ENCODE measurements at places on chromosomes 4 and X.

DNA sequence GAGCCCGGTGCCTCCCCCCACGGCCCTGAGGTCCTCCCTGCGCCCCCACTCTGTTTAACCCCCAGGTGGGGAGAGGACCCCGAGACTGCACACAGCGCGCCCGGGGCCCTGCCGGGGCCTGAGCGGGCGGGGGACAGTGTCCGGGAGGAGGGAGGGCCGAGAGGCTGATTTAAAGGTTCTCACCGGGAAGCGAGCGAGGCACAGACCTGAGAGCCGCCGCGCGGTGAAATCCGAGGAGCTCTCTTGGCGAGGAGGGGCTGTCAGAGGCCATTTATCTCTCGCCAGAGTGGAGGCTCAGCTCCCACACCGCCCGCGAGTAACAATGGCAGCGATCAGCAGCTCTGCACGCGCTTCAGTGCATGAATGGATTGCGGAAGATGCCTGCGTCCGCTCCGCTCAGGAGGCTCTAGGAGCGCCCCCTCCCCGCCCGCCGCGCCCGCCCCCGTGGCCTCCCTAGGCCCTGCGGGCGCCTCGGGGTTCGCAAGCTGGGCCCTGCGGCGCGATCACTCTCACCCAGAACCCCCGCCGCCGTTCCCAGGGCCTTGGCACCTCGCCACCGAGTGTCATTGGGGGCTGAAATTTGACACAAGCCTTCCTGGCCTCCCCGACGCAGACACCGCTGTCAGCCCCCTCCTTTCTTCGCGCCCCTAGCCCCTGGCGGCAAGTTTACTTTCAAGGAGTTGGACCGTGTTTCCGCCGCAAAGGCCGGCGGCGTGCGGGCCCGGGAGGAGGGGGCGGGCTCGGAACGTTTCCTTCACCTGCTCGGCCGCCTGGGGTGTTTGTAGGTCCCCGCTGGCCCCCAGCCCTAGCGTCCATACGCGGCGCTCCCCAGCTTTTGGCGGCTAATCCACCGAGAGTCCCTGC, 48.7 kb upstream of the BCOR start:
- DNase-seq, result no peak

DNA sequence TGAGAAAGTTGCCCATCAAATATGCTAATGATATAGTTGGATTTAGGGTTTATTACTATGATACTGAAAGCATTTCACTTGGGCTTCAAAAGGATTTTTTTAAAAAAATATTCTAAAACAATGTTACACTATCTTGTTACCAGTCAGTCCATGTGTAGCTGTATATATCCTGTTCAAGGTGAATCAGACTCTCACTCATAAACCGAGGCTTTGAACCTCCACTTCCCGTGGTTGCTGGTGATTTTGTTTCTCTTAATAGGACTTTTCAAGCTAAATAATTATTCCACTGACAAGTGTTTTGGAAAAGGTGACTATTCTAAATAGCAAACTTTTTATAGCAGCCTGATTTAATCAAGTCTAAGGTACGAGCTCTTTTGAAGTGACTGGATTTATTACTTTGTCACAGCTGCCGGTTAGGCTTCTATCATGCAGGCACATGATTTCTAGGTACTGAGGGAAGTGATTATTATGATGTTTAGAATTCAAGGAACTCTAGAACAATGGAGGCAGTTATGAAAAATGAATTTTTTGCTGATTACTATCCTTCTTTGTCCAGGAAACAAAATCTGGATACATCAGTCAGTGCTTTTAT, 287.7 kb downstream of the KCTD8 start:
- DNase-seq, result no peak

GRCh38 chr4:177131736-177132135, 177.9 kb upstream of the NEIL3 start:
- DNase-seq, result no peak

DNA sequence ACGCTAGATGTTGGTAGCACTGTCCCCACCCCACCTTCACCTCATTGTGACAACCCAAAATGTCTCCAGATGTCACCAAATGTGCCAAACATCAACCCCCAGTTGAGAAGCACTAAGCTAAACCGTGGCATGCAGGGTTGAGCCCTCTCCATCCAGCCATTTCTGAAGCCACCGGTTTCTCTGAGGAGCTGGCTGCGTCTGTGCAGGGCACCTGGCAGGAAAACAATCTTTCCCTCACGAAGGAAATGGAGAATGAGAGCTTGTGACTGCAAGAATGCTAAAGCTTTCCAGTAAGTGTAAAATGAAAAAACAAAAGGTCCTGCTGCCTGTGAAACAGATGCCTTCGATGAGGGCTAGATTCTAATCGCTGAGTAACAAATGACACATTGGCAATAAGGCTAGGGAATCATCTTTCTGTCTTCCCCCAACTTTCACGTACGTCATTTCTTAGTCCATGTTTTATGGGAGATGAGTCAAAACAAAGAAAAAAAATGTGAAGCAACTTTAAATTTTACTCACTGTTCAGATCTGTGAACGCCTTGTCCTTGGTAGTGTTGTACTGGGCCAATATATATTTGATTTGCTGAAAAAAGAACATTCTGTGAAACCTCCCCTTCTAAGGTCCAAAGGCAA, 59.9 kb downstream of the PROM1 start:
- DNase-seq, result no peak

DNA sequence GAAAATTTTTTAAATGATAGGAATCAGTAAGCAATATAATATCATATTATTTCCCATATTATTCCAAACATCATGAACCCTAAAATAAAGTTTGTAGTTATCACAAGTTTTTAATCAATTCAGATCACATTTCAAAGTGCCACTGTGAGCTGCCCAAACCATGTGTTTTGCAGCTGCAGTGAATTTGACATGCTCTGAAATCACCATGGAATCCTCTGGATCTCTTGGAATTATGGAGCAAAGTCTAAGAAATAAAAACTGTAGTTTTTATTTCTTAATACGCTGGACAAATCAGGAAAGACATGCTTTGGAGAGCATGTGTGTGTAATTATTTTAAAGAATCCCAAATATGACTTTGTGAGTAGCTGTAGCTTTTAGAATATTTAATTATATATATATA, 262.7 kb downstream of the ANKRD50 start:
- DNase-seq, result no peak

- DNase-seq, result no peak
These were observed 141.9 kb upstream of the ANXA3 start for GRCh38 chr4:78409612-78410202.

- no peak for DNase-seq
These were observed 10.7 kb upstream of the PCYT1B start for GRCh38 chrX:24657671-24658386.

GRCh38 chrX:52988985-52989917, 30.9 kb upstream of the FAM156A start:
- no peak for DNase-seq

DNA sequence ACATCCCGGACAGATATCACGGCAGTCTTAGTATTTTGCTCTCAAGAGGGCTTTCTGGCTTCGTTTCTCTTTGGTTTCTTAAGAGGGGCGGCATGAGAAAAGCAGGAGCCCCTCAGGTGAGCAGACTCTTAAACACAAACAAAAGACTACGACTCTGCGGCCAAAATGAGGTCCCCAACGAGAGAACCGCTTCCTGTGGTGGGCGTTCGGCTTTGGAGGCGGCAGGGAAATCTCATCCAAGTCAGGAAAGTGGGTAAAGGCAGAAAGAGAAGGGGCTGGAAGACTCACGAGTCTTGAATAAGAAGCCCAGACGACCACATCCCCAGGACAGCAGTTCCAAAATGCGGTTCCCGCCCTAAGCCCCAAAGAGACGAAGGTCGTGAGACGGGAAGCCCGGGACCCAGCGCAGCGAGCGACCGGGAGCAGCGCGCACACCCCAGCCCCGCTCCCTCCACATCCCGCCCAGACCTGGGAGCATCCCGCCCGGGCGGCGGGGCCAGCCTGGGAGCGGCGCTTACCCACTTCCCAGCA, 409 bp downstream of the UGDH start:
- DNase-seq, result no peak

DNA sequence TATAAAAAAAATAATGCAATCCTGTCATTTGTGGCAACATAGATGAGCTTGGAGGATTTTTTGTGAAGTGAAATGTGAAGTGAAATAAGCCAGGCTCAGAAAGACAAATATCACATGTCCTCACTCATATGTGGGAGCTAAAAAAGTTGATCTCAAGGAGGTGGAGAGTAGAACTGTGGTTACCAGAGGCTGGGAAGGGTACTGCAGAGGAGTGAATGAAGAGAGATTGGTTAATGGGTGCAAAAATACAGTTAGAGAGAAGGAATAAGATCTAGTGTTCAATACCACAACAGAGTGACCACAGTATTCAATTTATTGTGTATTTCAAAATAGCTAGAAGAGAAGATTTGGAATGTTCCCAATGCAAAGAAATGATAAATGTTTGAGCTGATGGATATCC, 13.4 kb upstream of the ZCCHC18 start:
- DNase-seq, result no peak

DNA sequence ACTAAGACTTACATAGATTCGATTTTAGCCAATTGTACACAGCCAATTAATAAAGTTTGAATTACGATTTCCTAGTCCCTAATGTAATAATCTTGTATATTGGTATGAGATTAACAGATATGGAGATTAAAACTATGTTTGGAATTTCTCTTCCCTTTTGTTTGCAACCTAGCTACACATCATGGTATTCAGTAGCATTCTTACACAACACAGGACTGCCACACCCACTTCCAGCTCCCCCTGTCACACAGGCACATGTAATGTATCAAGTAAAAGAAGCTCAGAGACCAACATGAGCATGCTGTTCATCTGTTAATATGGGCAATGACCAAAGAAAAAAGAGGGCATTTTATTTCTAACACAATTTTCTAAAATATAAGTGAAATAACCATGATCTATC, 12.8 kb downstream of the SLC6A14 start:
- DNase-seq, result no peak

- no peak for DNase-seq
These were observed 95.7 kb downstream of the DRD5 start for GRCh38 chr4:9877123-9877522.
